ENCODE measurements at places on chromosomes 4 and X. TPM values are rescaled to one million over a fixed set of nuclear protein-coding genes. Genes with fewer than 3 reads are reported as not detected.

HSFX2 gene
- not detected for total RNA-seq

- DNase-seq, result no peak
Measured at GRCh38 chrX:34642849-34643248, 14.2 kb downstream of the TMEM47 start.

DNA sequence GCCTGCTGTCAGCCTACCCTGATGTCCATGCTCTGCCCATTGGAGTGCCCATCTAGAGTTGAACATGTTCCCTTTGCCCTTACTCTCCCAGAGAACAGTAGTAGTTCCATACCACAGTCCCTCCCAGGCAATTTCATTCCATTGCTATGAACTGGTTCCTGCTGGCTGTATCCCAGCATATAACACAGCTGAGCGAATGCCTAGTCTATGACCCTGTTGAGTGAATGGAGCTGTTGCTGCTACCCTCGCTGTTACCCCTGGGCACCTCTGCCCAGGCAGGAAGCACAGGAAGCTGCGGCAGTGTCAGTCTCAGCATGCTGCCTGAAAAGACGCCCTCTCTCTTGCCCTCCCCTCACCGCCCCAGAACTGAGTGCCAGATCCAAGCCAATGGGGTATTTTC lies 73.3 kb downstream of the SOX3 start:
- no peak for DNase-seq

- DNase-seq, result peak; percentile 72
Measured at GRCh38 chr4:139740531-139741041, 75.0 kb downstream of the MGST2 start.

DNA sequence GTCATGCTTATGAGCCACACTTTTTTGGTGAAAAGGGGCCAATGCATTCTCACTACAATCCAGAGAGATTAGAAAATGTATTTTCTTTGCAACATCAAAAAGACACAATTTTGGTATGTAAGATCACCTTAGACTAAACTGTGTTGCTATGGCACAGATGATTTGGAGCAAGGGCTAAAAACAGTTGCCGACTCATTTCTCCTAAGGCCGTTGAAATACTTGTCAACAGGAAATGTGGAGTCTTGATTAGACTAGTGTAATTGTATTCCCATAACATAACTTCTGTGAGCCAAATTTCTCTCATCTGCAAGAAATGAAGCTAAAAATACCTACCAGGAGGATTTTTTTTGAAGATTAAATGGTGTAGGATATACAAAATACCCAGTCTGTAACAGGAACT lies 2547.7 kb downstream of the ARAP2 start:
- DNase-seq, result no peak

DIPK2B gene
- 27.1 TPM for total RNA-seq

CT45A5 gene
- not detected for total RNA-seq

DNA sequence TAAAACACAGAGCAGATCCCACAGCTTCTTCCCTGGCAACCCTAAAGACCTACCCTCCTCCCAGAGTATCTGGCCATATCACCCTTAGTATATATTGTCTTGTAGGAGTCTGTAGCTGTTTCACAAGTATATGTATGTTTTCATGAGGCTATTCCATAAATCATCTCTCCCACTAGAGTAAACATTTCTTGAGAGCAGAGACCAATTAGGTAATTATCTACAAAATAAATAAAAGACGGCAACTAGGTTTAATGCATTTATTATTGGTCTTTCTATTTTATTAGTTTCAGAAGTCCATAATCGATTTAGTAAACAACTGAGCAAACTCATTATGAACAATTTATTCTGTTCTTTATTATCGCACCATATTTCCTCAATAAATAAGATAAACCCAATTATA lies 7.0 kb downstream of the ACOT9 start:
- no peak for DNase-seq

DNA sequence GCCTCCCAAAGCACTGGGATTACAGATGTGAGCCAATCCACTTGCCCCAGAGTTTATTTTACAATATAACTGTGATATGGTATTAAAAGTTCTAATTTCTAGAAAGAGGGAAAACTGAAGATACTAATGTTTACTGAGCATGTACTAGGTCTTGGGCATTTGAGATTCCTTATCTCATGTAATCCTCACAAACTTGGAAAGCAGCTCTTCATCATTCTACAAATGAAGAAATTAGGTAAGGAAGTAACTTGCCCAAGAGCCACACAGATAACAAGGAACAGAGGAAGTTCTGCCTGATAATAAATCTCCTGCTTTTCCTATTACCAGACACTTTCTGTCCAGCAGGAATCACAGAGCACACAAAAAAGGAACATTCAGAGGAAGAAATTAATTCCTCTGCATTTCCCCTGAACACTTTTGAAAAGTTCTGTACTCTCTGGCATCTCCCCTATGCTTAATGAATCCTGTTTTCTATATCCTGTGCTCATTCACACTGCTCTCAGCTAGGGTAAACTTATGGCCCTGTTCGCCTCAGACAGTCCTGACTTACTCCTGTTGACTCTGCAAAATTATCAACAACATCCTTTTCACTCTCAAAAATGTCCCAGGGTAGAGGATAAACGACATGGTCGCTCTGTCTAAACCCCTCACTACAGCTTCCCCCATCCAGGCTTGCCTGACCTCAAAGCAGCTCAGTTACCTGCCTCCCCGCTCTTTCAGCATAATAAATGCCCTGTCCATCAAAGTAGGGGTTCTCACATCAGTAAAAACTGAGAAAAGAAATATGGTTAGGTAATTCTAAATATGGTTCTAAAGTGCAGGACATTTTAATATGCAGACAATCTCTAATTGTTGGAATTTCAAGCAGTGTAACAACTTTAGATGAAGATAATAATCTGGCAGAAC lies 13.6 kb downstream of the SH3RF1 start:
- DNase-seq, result no peak

DNA sequence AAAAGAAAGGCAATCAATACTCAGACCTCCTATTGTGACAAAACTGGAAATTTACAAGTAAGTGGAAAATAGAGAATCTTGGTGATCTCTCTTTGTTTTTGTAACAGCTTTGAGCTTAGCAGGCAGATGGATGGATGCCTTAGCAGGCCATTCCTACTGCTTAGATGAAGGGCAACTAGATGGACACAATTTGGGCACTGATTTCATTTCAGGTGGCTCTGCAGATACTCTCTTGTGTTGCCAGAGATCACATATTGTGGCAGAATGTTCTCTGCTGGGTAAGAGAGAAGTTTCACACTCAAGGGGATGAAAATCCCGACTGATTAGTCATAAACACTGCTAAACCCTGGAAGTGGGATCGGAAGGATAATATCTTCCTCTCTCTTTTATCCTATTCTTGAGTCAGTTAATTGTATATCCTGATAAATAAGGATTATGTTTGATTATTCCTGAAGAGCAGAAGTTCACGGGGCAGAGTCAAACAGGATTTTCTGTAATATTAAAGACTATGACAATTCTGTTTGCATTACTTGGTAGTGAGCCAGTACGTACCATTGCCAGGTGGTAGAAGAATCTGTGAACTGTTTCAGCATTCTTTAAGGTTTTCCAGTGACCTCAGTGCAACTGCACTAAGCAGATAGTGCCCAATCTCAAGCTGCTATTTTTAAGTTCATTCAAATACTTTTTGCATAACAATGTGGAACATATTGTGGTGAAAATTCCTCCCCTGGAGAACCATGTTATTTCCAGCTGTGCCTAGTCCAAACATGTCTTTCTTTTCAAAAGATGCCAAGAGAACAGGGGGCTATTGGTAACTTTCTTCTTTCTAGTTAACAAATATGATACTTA lies 974.3 kb downstream of the FSTL5 start:
- DNase-seq, result no peak

XAGE1B gene
- not detected for total RNA-seq

DNA sequence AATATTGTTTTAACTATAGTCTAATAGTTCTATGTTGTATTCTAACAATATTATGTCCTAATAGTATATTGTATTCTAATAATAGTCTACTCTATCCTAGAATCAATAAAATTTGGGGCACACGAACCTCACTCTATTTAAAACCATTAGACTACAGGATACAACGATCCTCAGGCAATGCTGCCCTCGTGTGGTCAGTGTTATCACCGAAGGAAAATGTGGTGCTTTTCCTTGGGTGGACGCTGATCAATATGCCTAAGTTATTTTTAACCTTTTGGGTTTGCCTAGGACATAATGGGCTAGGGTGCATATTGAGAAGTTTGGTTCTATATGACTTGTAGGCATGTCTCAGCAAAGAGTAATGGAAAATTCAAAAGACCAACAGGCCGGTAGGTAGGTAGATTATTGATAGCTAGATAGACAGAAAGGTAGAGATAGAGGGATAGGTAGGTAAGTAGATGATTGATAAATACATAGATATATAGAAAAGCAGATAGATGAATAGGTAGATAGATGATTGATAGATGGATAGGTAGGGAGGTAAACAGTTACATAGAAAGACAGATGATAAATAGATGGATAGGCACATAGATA lies 75.1 kb downstream of the PRKX start:
- no peak for DNase-seq

DNA sequence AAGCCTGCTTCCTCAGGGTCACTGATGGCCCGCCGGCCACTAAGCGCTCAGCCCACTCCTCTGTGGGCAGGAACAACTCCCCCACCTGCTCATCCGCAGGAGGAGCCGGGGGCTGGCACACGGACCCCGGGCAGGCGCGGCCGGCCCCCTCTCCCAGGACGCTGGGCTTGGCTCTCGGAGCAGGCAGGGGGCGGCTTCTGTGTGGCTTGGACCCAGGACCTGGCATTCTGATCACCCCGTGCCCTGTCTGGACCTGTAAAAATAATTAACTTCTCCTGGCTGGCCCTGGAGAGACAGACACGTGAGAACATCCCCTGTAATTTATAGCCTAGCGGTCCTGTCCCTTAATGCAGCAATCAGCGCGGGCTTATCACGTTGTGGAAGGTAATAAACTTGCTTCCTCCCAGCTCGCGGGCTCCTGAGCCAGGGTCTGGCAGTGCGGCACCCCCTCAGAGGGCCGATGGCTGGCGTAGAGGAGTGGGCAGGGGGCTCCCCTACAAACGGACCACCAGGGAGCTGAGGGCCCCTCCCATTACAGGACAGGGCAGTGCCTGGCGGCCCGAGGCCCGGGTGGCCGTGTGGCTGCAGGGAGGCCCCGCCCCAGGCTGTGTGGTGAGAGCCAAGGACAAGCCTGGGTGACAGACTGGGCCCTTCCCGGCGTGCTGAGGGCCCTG lies 84.5 kb upstream of the NKX1-1 start:
- DNase-seq, result no peak

EVC2 gene
- 6.1 TPM for total RNA-seq

DNA sequence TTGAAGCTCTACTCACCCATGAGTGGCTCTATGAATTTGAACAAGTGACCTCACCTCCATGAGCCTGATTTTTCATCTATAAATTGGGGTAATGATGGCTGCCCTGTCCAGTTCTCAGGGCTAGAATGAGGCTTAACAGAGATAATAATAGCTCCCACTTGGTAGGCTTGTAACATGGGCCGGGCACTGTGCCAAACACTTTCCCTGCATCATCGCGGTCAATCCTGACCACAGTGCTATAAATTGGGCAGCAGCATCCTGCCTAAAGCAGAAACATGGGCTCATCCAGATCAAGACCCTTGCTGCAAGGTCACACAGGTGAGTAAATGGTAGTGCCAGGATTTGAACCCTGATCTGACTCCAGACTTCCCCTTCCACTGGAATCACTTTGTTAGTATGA lies 12.8 kb downstream of the APLN start:
- DNase-seq, result no peak

CT83 gene
- total RNA-seq, result not detected

DNA sequence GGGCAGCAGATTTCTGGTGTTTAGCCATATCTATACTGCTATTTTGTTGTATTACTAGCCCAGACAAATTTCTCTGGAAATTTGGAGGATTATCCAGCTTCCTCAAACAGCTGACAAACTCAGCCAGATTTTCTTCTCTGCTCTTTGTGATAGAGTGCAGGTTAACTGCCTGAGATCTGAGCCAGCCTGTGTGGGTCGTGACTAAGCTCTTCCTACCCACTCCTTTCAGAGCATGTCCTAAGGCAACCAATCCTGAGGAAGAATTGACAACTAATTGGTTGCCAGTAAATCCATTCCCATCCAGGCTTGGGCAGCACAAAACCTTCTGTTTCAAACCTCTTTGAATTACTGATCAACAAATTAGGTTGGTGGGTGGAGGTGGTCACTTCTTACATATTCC lies 2.5 kb upstream of the GABRA2 start:
- no peak for DNase-seq

USP27X gene
- 2.4 TPM for total RNA-seq

- peak; percentile 47 for DNase-seq
Measured at GRCh38 chrX:139559383-139560042, 29.0 kb downstream of the F9 start.
